Stimulated activated CD8-positive, alpha-beta memory T cell treated with anti-CD3 and anti-CD28 coated beads, Interleukin-15, amount 100 ng/mL, for 24 hours (primary cell): ENCODE measurements at places on chromosomes 7 and 10.

DNA sequence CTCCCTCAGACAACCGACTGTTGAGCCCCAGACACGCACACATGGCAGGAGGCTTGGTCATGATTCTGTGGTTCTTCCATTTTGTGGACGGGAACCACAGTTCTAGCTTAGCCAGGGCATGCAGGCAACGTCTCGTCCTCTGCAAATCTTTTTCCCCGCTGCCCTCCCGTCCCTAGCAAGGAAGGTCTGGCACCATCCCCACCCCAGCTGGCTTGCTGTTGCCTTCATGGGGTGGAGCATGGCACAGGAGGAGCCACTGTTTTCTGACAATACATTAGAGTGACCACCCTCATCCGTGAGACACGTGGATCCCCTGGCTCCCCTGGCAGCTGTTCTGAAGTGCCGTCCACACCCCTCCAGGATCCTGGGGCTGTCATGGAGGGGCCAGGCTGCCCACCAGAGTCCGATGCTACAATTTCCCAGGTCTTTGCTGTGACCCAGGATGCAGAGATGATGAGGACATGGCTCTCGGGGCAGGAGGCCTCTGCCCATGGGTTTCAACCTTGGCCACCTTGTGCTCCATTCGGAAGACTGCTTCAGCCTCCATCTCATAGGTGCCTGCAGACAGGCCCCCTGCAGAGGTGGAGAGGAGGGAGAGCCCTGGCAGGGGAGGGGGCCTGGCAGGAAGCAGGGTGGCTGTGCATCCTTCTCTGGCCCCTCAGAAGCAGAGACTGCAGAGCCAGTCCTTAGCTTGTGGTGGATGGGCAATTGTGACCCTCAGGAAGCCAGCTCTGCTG, 233.6 kb downstream of the GLRX3 start:
- no peak for DNase-seq

DNA sequence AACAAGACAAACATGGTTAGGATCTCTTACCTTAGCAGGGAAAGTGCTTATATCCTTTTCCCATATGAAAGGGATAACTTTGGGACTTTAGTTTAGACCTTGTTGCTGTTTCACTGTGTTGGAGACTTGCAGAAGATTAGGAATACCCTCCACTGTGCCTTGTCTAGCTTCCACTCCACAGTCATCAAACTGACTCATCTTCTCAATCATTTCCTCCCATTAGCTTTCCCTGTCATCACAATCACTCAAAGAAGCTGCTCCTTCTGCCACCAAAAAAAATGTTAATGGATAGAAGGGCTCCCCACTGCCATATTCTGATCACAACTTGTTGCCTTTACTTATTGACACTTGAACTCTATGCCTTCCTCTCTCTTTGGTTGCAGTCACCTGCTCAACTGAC, 16.8 kb downstream of the GNG11 start:
- no peak for DNase-seq

- DNase-seq = peak; percentile 43
These were observed 42.3 kb downstream of the NOC3L start for GRCh38 chr10:94320285-94320914.

DNA sequence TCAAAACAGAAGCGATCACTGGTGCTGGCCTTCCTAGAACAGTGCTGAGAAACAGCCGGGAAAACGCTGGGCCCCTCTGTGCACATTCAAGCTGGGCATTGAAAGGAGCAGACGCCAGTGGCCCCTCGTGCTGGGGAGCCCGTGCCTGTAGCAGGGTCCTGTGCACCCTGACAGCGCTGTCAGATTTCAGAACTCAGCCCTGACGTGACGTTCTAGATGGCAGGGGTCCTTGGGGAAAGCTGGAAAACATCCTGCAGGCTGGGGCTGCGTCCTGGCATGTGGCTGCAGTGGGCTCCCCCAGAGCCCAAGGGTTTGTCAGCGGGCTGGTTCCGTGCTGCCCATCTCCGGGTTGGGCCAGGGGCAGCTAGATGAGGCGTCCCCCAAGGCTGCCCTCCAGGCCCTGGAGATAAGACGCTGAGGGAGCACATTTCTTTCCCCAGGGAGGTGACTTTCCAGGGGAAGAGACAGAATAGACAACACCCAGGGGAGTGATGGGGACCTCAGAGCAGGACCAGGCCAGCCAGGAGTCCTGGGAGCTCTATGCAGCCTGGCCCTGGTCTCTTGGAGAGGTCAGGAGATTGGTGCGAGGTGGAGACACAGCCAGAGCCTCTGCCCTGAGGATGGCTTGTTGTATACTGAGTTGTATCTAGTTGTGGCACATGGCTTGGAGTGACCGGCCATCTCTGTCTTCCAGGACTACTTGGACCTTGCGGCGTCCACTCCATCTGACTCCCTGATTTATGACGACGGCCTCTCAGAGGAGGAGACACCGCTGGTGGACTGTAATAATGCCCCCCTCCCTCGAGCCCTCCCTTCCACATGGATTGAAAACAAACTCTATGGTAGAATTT, 12.1 kb upstream of the CSGALNACT2 start:
- DNase-seq = no peak

DNA sequence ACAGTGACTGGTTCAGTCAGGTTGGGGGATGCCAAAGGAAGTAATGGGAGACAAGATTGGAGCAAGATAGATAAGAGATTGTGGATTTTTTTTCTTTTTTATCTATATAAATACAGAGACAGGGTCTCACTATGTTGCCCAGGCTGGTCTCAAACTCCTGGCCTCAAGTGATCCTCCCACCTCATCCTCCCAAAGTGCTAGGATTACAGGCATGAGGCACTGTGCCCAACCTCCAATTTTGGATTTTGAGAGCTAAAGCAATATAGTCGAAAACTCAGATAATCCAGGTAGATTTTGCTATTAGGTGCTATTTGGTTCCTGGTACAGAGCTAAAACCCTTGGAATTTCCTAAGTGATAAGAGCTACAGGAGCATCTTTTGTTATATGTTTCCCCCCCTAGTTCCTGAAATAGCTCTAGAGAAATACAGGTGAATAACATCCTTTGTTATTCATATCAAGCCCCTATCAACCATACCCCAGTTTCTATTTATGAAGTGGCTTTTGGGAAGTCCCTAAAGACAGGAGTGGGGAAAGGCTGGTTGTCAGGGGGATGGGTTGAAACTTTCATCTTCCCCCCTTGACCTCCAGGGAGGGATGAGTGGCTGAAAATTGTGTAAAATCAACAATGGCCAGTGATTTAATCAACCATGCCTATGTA, 151.2 kb downstream of the CFTR start:
- no peak for DNase-seq
